Suppressor macrophage (primary cell): ENCODE measurements at places on chromosomes 4 and X.
A peak's percentile ranks its signal among the peaks of the same experiment; 100 is the strongest.

DNA sequence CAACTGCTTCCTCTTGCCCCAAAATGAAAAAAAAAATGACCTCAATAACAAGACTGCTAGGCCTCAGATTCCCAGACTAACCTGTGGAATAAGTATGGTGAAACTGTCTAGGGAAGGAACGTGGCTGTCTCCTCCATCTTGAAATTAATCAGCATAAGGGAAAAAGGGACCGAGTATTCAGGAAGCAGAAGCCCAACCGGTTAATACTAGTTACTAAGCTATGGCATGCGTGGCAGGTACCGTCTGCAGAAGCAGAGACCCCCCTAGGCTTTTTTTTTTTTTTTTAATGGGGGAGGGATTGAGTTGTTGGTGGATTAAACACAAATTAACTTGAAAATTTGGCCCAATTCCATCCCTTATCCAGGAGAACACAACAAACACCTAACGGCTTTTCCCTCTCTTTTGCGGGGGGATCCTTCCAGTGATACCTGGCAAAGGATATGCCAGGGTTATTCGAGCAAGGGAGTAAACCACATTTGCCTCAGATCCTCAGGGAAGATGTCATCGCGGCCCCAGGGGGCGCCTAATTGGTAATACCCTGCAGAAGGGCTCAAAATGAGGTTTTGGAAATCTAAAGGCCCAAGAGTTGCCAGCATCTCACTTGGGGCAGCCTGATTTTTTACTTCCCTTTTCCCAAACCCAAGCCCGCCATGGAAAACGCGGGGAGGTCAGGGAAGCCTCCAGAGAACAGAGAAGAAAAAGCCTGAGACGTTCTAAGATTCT is 893 bp downstream of the RLIM start:
- DNase-seq = peak; percentile 46

GRCh38 chrX:14936561-14936960 is 63.3 kb downstream of the MOSPD2 start:
- peak; percentile 46 for DNase-seq

DNA sequence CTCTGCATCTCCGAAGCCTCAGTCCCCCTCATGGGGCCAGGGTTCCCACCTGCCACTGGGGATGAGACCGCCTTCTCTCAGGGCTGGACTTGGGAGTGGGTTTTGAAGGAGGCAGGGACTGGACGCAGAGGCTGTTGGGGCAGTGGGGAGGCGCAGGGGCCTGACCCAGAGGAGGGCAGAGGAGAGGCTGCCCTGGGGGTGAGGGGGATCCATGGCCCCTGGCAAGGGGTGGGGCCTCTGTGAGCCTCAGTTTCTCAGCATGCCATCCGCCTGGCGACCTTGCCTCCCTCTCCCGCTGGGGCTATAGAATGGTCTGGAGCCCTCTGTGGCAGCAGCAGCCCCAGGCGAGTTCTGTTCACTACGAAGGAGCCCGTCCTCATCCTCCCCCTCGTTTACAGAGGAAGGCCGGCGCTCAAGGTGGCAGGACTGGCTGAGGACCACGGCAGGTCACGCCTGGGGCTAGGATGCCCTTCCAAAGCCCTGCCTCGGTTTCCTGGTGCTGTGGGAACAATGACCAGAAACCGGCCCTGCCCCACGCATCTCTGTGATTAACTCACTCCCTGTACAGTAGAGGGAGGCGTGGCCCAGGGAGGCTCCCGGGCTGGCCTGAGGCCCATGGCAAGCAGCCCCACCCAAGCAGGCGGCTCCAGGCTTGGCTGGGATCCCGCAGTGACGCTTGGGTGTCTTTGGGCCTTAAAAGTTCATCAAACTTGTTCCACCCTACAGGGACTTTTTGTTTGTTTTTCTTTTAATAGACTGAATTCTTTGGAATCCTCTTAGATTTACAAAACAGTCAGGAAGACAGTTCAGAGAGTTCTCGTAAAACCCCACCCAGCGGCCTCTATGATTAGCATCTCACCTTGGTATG is 16.0 kb upstream of the SH3TC1 start:
- DNase-seq = no peak

DNA sequence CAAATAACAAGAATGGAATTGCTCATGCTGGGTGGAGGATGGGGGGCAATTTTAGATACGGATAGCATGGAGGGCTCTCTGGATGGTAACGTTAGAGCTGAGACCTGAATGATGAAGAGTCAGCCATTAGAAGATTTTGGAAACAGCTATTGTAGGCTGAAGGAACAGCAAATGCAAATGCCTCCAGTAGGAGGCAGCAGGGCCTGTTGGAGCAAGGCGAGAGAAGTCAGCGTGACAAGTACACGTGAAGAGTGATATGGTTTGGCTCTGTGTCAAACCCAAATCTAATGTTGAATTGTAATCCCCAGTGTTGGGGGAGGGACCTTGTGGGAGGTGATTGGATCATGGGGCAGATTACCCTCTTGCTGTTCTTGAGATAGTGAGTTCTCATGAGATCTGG is 59.3 kb upstream of the SOD3 start:
- peak; percentile 45 for DNase-seq

DNA sequence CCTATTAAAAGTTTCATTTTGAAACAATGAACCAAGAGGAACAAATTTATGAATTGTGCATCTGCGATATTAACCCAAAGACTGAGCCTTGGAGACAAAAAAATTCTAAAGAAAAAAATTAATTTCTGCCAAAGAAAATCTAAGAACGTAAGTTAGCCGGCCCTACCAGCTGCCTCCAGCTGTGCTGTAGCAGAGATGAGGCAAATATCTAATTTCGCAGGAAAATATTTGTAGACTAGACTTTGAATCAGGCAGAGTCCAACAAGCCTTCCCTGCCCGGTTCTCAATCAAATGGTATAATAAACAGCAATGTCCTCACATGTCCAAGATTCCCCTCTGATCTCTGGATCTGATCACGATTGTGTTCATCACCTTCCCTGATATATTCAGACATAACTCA is 21.2 kb upstream of the SMIM20 start:
- DNase-seq = no peak

GRCh38 chr4:36173905-36174304 is 70.4 kb downstream of the ARAP2 start:
- DNase-seq = no peak

GRCh38 chrX:40780082-40780481 is 44.7 kb upstream of the MED14 start:
- no peak for DNase-seq

- DNase-seq = no peak
These were observed 307.0 kb downstream of the ADGRL3 start for GRCh38 chr4:61507091-61507490.

GRCh38 chr4:165986956-165987698 is 114.1 kb downstream of the TLL1 start:
- no peak for DNase-seq

DNA sequence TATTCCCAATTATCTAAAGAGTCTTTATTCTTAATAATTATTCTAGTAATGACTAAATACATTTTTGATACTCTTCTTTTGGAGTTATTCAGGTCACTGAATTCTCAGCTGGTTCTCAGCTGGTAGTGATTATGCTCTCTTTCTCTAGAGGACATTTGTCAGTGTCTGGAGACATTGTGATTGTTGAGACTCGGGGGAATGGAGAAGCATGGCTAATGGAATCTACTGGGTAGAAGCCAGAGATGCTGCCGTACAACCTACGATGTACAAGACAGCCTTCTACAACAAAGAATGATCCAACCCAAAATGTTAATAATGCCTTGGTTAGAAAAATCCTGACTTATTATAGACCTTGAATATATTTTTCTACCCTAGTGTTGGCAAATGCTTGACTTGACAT is 149.2 kb upstream of the ANKRD50 start:
- no peak for DNase-seq

DNA sequence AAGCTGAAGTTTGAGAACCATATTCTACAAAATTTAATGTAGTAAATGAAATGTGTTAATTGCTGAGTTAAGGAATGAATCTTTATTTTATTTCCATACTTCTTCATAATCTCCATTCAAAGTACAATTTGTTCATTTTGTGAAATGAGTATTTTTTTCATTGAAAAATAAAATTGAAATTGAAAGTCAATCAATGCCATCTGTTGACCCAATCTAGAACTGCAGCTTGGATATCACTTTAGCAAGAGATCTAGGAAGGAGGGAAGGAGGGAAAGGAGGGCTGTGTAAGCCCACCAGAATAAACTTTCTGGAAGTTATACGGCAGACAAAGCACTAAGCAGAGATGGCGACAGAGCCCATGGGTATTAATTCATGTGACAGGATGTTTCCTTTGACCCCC is 128.4 kb downstream of the ZMAT1 start:
- peak; percentile 12 for DNase-seq

DNA sequence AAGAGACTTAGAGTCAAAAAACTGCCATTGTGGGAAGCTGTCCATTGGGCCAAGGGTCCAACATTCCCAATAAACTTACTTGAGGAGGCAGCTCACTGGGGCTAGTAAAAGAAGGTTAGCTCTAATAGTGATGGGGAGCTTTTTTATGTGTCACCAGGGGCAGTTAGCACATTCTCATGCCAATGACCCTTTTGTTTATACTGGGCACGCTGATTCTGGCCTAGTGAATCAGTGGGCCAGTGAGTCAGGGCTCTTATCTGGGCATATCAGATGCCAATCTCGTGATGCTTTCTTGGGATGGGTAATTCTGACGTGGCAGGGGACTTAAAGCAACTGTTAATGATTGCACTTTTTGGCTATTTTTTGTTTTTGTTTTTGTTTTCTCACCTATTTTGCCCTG is 27.8 kb downstream of the TCEAL1 start:
- DNase-seq = no peak

GRCh38 chr4:185086053-185086452 is 57.0 kb upstream of the SLC25A4 start:
- DNase-seq = no peak

DNA sequence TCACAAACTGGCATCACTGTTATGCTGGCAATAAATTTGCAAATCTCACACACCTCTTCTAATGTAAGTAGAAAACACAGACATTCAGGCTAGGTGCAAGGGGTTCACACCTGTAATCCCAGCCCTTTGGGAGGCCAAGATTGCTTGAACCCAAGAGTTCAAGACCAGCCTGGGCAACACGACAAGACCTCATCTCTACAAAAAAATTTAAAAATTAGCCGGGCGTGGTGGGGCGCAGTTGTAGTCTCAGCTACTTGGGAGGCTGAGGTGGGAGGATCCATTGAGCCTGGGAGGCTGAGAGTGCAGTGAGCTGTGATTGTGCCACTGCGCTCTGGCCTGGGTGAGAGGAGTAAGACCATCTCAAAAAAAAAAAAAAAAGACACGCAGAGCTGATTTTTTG is 83.1 kb upstream of the ENPP6 start:
- DNase-seq = no peak

GRCh38 chr4:2907706-2908293 is 55.4 kb downstream of the NOP14 start:
- DNase-seq = no peak

- DNase-seq = no peak
These were observed 228.9 kb downstream of the LHFPL1 start for GRCh38 chrX:112450810-112451209.

DNA sequence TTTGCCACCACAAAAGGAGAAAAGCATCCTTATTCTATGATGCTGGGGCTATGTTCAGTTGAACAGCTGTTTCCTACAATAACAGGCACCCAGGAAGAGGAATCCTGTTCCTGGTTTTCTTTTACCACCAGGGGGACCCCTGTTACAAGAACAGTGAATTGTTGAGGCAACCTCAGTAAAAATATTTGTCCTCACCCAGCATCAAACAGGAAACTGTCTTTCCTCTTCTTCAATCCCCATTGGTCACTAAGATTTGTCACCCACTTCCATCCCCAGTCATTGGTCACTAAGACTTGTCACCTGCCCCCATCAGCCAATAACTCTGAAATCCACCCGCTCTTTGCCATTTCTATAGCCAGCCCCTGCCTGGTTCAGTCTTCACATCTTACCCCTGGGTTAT is 143.5 kb upstream of the GALNT7 start:
- DNase-seq = peak; percentile 88

DNA sequence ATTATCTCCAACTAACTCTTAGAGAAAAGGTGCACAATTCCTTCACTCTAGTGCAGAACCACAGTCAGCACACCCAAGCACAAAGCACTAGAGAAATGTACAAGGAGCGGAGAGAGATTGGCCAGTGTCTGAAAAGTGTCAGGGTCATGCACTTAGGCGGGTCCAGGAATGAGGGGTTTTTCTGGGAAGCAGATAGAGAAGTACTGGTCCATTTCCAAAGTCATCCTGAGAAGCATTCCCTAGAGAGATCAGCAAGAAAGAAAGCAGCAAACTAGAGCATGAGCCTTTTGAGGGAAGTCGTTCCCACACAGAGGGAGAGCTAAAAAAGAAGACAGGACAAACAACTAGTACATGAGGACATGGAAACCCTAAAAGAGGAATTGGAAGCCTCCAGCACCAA is 168.1 kb upstream of the MAP3K15 start:
- peak; percentile 21 for DNase-seq

GRCh38 chr4:25580633-25581467 is 74.8 kb upstream of the SLC34A2 start:
- no peak for DNase-seq

DNA sequence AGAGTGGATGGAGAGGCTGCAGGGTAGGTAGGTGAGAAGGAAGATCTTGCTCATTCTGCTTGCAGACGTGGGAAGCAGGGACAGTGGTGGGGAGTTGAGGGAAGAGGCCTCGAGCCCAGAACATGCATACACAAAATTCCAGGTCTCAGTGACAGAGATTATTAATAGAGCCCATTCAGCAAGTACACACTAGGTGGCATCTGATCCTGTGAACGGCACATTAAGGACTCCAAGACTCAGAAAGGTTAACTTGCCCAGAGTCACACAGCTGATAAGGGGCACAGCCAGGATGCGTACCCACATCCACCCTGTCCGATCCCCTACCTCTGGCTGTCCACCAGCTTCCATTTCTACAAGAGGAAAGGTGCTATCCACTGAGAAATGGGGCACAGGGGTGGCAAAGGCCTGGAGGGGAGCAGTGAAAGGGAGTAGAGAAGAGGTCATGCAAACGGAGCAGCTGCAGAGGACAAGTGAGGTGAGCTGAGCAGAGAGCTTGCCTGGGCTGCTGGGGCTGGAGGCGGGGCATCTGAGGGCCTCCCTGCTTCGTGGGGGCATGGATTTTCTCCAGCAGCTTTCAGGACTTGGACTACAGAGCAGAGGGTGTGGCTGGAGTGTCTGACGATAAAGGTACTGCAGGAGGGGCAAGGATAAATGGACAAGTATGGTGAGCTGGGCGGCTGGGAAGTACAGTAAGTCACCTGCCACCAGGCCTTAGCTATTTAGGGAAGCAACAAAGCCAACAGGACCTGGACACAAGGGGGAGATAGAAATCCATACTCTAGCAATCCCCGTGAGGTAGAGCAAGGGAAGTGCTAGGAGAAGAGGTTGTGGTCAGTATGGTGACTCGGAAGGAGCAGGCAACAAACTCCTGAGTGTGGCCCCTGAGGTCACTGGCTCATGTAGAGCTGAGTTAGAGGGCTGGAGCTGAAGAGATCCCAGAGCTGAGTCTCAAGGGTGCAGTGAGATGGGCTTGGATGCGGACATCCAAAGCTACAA is 11.2 kb downstream of the IDS start:
- DNase-seq = no peak
